Urinary bladder (tissue), 4 donors: ENCODE measurements at places on chromosomes 12 and 14. TPM values are rescaled to one million over a fixed set of nuclear protein-coding genes. Genes with fewer than 3 reads are reported as not detected.

IL22 gene
- total RNA-seq = not detected

DNA sequence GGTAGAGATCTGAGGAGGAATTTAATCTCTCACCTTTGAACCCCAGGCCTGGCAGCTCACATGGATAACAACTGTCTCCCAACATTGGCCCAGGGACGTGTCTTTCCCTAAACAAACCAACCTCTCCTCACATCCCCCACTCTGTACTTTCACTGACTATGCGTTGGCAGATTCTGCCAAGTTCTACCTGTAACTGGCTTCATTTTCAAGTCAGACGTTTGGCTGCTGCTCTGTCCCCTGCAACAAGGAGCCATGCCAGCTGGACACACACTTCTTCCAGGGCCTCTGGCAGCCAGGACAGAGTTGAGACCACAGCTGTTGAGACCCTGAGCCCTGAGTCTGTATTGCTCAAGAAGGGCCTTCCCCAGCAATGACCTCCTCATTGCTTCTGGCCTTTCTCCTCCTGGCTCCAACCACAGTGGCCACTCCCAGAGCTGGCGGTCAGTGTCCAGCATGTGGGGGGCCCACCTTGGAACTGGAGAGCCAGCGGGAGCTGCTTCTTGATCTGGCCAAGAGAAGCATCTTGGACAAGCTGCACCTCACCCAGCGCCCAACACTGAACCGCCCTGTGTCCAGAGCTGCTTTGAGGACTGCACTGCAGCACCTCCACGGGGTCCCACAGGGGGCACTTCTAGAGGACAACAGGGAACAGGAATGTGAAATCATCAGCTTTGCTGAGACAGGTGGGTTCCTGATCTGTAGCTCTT is at the start of gene INHBC:
Gene INHBC, plus strand, starts transcription at position 268 of the 707 bp plus-strand sequence. Its CDS starts 103 bp downstream, at position 371.
- DNase-seq = no peak

DNA sequence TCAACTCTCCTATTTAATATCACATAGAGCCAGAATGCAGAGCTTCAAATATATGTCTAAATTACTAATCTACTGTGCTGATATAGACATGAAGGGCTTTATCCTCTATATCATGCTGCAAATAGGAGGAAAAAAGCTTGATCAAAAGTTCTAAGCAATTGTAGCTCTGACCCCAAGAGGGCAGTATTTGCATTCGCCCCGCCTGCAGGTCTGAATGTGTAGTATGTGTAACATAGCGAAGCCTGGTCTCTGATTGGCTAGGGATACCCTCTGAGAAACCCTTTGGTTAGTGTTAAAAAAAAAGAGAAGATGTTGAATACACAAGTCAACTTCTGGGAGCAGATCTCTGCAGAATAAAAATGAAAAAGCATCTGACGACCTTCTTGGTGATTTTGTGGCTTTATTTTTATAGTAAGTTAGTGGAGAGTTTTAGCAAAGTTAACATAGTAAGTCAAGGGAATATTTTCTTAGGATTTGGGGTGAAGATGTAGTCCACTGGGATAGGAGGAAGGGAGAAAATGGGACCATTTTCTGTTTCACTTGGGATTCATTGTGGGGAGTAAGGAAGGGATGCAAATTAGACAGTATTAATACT is 151.6 kb upstream of the OR4E1 start:
- no peak for DNase-seq

KRT79 gene
- total RNA-seq = not detected

ZNF705A gene
- total RNA-seq = not detected

- DNase-seq = no peak
These were observed 42.9 kb upstream of the FAM222A start for GRCh38 chr12:109670731-109671130.

TMCC3 gene
- 11.7 TPM for total RNA-seq

DNA sequence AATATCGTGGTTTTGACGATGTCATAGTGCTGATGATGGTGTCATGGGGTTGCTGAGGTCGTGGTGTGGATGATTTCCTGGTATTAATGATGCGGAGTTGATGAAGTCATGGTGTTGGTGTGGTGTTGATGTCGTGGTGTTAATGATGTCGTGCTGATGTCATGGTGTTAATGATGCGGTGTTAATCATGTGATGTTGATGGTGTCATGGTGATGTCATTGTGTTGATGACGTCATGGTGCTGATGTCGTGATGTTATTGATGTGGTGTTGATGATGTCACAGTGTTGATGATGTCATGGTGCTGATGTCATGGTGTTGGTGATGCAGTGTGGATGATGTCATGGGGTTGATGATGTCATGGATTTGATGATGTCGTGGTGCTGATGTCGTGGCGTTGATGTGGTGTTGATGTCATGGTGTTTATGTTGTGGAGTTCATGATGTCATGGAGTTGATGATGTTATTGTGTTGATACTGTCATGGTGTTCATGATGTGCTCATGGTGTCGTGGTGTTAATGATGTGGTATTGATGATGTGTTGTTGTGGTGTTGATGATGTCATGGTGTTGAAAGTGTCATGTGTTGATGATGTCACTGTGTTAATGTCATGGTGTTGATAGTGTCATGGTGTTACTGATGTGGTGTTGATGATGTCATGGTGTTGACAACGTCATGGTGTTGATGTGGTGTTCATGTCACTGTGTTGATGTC is 48.5 kb upstream of the RIMBP2 start:
- no peak for DNase-seq

DNA sequence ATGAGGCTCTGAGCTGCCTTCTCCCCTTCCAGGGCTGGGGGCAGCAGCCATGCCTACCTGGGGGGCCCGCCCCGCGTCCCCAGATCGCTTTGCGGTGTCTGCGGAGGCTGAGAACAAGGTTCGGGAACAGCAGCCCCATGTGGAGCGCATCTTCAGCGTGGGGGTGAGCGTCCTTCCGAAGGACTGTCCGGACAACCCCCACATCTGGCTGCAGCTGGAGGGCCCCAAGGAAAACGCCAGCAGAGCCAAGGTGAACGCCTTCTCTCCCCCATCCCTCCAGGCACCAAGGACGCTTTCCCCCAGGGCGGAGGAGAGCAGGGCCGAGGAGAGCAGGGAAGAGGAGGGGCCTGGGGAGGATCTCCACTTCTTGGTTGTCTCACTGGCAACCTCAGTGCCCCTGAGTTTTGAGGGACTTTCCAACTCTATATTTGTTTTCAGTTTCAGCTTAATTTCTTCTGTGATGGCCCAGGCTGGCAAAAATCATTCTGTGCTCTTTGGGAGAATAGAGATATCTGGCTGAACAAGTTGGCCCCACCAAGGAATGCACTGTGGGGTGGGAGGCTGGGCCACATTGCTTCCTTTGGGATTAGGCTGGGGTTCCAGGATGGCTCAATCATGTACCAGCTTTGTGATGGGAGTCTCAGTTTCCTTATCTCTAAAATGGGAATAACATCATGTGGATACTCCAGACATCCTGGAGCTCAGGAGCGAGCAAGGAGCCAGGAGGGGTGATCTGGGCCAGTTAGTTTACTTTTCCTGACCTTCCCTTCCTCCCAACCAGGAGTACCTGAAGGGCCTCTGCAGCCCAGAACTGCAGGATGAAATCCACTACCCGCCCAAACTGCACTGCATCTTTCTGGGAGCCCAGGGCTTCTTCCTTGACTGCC is 1.2 kb downstream of the KHNYN start:
- no peak for DNase-seq

GRCh38 chr14:74697011-74697410 is 15.9 kb downstream of the AREL1 start:
- DNase-seq = no peak

GRCh38 chr12:82694970-82695369 is 8.3 kb downstream of the TMTC2 start:
- no peak for DNase-seq

KIF5A gene
- 1.5 TPM for total RNA-seq

GRCh38 chr14:52272375-52272774 is 4.9 kb downstream of the PTGDR start:
- no peak for DNase-seq

PRB3 gene
- total RNA-seq = not detected

- DNase-seq = no peak
These were observed 2.0 kb downstream of the ESYT1 start for GRCh38 chr12:56129942-56130495.

DNA sequence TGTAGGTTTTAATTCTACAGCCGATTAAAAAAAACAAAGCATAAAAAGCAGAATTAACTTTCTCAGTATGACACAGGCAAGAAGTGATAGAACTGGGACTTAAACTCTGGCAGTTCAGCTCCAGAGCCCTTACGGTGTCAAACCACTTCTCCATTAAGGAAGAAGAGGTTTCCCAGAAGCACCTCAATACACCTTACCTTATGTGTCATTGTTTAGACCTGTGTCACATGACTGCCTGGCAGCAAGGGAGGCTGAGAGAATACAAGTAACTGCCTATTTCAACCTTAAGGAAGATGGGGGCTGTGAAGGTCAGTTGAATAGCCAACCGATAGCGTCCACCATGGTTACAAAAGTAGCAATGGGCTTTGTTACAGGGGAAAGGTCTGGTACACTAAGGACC is 54.6 kb upstream of the ARHGAP5 start:
- no peak for DNase-seq

DNA sequence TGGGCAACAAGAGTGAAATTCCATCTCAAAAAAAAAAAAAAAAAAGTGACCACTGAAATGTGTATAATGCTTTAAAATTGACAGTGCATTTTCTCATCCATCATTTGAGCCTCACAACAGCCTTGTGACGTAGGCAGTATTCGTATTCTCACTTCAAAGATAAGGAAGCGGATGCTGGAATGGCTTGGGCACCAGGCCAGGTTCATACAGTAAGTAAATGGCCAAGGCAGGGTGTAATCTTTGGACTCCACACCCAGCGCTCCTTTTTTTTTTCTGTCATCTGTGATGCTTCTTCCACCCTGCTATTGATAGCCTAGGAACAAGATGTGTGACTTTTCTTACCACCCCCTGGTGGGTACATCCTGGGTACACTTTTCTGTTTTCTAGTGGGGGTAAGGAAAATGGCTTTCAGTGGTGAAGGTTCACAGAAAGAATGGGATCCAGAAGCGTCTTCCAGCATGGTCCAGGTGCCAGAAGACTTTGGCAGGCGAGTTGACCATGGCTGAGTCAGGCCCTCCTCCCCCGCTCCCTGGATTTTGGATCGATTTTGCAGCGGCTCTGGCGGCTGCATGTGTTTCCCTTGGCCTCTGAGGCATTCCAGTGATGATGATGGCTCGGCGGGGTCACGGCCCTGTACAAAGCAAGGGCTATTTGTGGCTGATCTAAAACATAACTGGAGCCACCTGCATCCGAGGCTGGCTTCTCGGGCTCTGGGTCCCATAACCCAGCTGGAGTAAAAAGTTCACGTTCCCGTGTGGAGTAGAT is 110.6 kb downstream of the CACNA1C start:
- DNase-seq = no peak

DNA sequence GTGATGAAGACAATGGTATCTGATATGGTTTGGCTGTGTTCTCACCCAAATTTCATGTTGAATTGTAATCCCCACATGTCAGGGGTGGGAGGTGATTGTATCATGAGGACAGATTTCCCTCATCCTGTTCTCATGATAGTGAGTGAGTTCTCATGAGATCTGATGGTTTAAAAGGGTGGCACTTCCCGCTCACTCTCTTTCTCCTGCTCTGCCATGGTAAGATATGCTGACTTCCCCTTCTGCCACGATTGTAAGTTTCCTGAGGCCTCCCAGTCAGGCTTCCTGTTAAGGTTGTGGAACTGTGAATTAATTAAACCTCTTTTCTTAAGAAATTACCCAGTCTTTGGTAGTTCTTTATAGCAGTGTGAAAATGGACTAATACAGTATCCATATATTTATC is 25.6 kb upstream of the PTHLH start:
- DNase-seq = no peak

LRP1-AS gene
- not detected for total RNA-seq
